Aorta (tissue), 5 donors: ENCODE measurements at places on chromosomes 1 and 21.

DNA sequence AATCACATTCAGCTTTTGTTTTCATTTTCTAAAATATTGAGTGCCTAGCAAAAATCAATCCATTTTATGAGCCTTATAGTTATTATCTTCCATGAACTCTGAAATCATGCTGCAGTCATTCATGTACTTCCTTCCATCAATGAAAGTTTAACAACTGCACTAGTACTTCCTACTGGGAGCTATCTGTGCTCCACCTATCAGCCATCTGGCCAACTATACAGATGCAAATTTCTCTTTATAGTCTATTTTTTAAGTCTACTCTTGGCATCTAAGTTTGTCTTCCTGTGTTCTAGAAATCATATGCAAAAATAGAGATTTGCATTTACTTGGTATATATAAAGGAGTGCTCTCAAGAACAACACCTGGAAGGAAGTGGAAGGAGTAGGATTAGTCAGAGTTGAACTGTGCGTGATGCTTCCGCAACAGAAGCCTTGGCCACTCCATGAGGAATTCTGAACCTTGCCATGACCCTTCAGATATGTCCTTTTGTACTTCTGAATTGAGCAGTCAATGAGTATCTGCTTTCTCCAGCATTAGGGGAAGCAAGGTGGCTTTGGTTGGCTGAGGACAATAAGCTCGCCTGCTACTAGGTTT lies 403.2 kb upstream of the ADAMTS5 start:
- DNase-seq: no peak

DNA sequence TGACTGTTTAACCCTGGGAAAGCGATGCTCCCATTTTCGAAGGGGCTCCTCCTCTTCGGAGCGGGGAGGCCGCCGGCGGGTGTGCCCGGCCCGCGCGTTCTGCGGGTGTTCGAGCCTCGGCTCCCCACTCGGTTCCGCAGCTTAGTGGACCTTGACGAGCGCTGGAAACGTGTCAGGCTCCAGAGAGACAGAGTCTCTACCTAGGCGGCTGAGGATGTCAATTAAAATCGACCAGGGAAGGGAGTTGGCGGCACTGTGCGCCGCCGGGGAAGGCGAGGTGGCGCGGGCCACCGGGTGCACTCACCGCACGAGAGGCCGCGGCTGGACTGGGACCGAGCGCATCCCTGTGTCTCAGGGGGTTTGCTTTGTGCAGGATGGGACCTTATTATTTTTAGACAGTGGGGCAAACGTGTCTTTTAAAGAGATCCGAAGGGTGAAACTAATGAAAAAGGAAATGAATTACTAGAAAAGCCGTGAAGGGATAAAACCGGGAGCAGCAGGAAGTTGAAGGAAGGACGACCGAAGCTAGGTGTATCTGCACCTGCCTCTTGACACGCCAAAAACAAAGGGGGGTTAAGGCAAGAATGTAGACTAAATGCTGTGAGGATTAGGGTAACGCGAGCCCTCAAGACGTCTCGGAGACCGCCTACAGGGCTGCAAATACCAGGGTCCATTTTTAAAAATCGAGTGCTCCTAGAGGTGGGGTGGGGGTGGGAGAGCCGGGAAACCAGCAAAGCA lies 5.6 kb downstream of the LHX4 start:
- DNase-seq: no peak

GRCh38 chr1:60146884-60147283 lies 73.3 kb upstream of the C1orf87 start:
- no peak for DNase-seq

- no peak for DNase-seq
These were observed 39.4 kb downstream of the LTN1 start for GRCh38 chr21:28953247-28953646.

DNA sequence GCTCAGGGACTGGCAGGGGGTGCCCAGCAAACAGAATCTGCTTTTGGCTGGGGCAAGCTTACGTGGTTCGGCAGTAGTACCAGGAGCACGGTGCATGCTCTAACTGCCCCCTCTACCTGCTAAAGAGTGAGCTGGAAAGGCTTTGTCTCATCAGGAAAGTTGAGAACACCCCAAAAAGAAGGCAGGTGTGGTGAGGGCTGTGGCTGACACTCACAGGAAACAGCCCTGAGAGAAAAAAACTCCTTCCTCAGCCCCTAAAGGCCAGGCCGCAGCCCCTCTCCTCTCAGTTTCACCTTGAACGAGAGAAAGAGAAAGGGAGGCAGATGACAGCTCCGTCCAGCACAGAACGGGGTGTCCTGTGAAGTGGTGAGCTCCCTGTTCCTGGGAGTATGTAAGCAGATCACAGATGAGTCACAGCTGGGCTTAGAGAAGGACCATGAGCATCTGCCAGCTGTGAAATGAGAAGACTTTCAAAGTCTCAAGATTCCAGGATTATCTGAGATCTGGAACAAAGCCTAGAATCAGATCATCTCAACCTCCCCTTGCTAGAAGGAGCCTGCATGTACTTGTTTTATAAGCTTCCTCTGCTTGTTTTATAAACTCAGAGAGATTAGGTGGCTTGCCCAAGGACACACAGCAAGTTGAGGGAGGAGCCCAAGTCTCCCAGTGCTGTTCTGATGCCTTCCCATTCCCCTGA lies 13.4 kb downstream of the LAPTM5 start:
- DNase-seq: no peak

GRCh38 chr1:111747282-111747734 lies 8.1 kb upstream of the INKA2 start:
- peak; percentile 66 for DNase-seq

DNA sequence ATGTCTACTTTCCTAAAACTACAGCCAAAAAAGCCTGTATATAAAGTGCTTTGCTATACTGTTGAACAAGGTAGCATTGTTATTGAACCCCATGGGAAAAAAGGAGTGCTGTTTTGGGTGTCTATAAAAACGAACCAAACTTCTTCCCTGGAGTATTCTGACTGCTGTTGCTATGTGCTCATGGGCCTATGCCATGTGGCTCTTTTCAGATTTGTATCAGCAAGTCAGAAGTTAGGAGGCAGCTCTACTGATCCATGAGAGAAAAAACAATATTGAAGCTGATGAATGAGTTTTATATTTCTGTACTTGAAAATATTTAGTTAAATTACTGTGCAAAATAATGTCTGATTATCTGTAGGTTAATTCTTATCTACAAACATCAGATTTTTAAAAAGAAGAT lies 66.5 kb downstream of the ADGRL2 start:
- no peak for DNase-seq

DNA sequence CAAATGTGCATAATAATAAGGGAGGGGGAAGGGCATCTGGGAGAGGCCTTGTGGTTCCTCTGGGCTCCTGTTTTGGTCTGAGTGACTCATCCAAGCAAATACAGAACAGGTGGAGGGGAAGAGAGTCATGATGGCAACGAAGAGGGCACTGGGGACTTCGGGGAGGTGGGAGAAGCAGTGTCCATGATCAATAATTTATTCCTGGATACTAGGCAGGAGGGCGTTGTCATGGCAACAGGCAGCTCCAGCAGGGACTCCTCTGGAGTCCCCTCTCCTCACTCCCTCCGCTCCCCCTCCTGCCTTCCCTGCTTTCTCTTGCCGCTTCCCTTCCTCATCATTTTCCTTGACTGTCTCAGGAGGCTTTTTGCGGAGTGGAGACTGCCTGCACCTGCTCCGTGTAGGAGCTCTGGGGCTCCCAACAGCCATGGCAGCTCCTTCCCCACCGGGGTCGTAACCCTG lies 12.3 kb upstream of the NFASC start:
- DNase-seq: no peak
